ENCODE measurements at places on chromosomes 7 and 10.

DNA sequence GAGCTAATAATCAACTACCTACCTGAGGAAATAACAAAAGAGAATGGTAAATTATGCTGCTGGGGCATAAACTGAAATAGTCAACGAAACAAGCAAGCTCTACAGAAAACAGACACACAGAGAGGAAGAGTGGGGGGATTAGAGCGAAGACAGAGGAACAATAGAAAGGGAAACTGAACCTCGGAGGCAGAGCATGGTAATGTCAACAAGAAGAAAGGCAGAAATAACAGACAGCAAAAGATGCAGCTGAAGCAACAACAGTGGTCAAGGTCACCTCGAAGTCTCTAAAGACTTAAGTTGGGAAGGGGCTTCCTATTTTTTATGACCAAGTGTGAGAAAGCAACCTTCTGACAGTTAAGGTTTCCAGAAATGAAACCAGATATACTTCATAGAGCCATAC, 177.0 kb downstream of the ZNF438 start:
- DNase-seq, result no peak

DNA sequence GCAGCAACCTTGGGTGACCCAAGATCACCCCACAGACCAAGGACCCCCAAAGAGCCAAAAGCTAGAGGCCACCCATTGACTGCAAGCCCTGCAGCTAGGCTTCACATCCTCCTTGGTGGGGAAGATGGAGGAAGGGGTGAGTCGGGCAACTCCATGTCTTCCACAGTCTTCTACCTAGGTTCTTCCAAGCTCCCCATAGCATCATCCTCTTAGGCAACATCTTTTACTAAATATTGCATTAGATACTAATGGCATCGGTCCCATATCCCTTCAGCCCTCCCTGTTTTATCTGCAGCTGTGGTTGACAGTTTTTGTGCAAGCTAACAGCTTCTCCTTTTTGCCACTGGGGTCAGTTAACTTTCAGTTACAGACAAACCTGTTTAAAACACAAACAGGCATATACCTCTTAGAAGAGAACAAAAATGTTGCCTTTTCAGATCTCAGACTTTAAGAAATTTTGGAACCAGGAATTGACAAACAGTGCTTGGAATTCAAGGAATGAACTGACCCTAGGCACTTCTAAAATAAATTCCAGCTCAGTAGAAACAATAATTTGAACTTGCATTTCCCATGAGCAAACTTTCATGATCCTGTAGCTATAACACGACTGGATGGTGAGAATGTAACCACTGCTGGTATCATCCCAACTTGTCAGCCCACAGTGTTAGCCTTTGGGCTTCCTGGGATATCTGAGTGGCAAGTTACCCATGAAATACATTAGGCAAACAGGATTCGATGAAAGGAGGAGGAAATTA, 33.9 kb upstream of the MSMB start:
- no peak for DNase-seq

- DNase-seq, result no peak
Observed at GRCh38 chr10:4541292-4541691, 284.7 kb upstream of the AKR1E2 start.

- DNase-seq, result no peak
Observed at GRCh38 chr7:7816084-7816483, 97.7 kb upstream of the RPA3 start.

DNA sequence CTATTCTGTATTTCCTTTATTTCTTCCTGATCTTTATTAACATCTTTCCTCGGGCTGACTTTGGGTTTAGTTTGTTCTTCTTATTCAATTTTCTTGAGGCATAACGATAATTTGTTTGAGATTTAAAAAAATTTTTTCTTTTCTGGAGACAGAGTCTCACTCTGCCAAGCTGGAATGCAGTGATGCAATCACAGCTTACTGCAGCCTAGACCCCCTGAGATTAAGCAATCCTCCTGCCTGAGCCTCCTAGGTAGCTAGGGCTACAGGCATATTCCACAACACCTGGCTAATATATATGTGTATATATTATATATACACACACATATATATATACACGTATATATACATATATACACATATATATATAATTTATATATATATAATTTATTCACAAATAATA, 540.2 kb downstream of the NXPH1 start:
- no peak for DNase-seq

All from right cardiac atrium (tissue), 5 donors.